ENCODE measurements at places on chromosomes 3 and 15.
A peak's percentile ranks its signal among the peaks of the same experiment; 100 is the strongest.

DNA sequence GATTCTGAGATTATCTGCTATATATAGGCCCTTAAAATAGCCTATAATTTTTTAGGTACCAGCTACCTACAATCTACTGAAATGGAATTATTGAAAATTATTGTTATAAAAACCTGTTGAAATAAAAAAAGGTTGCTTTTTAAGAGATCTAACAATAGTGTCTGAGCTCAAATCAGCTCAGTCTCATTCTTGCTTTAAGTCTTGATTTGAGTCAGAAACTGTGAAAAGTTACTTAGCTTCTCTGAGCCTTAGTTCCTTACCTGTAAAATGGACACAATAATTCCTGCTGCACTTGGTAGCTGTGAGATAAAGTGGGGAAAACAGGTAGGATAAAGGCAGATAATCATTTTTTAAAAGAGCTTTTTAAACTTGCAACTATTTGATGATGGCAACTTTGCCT, 118.8 kb upstream of the UBE2E2 start:
- DNase-seq = no peak

DNA sequence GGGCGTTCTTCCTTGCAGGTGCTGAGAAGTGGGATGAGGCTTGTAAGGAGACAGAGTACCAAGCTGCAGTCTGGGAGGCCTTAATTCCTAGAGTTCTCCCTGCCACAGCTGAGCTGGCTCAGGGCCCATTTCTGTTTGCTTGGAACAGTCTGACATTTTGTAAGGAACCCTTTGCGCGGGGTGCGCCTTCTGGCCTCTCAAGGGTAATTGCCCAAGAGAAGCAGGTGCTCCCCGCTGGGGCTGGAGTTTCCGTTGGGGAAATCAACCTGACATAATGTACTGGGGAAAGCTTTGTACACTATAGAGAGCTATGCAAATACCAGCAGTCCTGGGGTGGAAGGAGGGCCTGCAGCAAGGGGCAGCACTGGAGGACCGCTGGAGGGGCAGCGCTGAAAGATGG, 83.6 kb downstream of the HMG20A start:
- DNase-seq = no peak

DNA sequence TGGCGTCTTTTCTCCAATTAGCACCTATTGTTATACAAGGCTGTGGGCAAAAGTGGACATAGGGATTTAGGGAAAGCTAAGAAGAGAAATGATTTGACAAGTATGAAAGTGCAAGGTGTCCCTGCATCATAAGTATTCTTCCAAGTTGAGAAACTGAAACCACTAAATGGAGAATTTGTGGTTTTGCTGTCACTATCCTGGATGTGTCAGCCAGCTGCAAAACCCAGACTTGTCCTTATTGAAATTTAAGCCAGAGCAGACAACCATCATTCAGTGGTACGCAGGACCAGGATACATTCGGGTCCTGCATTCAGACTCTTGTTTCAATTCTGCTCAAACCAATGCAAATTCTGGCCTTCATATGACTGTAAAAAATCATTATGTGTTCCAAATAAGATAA, 384.8 kb upstream of the TGFBR2 start:
- peak; percentile 51 for DNase-seq

DNA sequence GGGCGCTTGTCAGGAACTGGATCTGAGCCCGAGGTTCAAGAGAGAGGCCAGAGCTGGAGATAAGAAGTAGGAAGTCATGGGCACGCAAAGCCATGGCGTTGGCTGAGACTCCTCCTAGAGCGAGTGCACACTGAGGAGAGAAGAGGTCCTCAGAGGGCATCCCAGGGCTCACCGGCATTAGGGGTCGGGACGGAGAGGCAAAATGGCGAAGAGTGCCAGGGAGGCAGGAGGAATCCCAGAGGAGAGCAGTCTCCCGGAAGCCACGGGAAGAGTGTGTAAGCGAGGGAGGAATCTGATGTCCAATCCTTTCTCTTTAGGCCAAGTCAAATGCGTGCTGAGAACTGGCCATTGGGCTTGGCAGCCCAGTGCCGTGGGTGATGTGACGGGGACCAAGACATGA, 24.0 kb downstream of the EFCC1 start:
- DNase-seq = no peak

- no peak for DNase-seq
Measured at GRCh38 chr3:99324636-99325203, 313.7 kb upstream of the COL8A1 start.

Data from iris pigment epithelial cell (primary cell).